ENCODE measurements at places on chromosomes 7 and 10. TPM values are rescaled to one million over a fixed set of nuclear protein-coding genes. Genes with fewer than 3 reads are reported as not detected.
A peak's percentile ranks its signal among the peaks of the same experiment; 100 is the strongest.

The KMT2C gene
- 29.9 TPM for total RNA-seq

GRCh38 chr7:1533547-1534329, 3.2 kb downstream of the MAFK start:
- no peaks in the 10 kb centered on the region for H3K27me3 ChIP-seq
- H3K4me3 ChIP-seq = no peak overlapping the region
- H3K27ac ChIP-seq = no peak overlapping the region
- no peak for DNase-seq

The DPP6 gene
- not detected for total RNA-seq

- no peaks in the 10 kb centered on the region for H3K36me3 ChIP-seq
- no peaks in the 10 kb centered on the region for H3K27me3 ChIP-seq
- peaks cover 5% of the 10 kb centered on the region for H3K4me1 ChIP-seq
- no peak overlapping the region for H3K4me3 ChIP-seq
- DNase-seq = no peak
Measured at GRCh38 chr7:111532625-111533024, 29.7 kb downstream of the IMMP2L start.

DNA sequence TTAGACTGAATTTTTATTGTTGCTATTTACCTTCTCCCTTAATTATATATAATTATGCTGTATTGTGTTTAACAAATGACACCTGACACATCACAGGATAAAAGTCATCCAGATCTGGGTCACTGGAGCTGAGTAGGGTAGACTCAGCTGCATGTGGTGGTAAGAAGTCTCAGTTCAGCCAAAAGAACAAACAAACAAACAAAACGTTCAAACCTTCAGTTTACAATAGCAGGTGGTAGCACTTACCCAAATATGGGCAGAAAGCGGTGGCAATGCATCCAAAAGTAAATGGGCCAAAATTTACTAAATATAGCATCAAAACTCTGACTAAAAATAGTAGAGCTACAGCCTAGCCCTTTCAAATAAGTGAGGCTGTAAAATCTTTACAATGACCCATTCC, 42.2 kb downstream of the ZWINT start:
- no peaks in the 10 kb centered on the region for H3K27me3 ChIP-seq
- no peak for DNase-seq
- H3K4me1 ChIP-seq = no peaks in the 10 kb centered on the region
- no peaks in the 10 kb centered on the region for H3K36me3 ChIP-seq
- H3K4me3 ChIP-seq = no peak overlapping the region

DNA sequence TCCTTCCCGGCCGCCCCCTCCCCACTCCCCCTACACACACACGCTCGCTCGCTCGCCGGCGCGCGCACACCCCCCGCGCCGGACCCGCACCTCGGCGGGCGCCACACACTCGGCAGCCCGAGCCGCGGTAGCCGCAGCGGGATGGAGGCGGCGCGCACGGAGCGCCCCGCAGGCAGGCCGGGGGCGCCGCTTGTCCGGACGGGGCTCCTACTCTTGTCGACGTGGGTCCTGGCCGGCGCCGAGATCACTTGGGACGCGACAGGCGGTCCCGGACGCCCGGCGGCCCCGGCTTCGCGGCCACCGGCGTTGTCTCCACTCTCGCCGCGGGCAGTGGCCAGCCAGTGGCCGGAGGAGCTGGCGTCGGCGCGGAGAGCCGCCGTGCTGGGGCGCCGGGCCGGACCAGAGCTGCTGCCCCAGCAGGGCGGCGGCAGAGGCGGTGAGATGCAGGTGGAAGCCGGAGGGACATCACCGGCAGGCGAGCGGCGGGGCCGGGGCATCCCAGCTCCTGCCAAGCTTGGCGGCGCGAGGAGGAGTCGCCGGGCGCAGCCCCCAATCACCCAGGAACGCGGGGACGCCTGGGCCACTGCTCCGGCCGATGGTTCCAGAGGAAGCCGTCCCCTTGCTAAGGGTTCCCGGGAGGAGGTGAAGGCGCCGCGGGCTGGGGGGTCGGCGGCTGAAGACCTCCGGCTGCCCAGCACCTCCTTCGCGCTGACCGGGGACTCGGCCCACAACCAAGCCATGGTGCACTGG, at the start of gene SORCS3:
Gene SORCS3, plus strand, starts transcription at position 104 of the 750 bp plus-strand sequence.
- 0 out of 2 replicates have a peak, but pooled peaks cover 7% of the 10 kb centered on the region for H3K4me1 ChIP-seq
- H3K27me3 ChIP-seq = peaks cover 82% of the 10 kb centered on the region
- no peaks in the 10 kb centered on the region for H3K36me3 ChIP-seq
- no peak within 1 kb of the TSS for H3K27ac ChIP-seq
- peak within 1 kb of the TSS; percentile 82 for H3K4me3 ChIP-seq

DNA sequence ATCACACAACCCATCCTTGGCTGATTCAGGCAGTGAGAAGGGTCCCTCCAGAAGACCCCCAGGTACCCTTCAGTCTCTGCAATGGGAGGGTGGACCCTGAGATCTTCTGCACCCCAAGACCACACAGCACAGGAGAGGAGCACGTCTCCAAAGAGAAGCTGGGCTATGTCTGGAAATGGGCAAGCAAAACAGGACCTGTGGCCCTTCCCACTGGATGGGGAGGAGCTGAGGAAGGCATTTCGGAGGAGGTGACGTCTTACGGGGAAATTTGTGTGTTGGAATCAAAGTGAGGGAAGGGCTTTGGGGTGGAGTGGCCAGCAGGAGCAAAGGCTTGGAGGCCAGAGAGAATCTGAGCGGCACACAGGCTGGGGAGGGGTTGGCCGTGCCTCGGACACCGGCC, 16.5 kb downstream of the GRIFIN start:
- no peak for DNase-seq
- H3K36me3 ChIP-seq = no peaks in the 10 kb centered on the region
- H3K4me3 ChIP-seq = no peak overlapping the region
- H3K4me1 ChIP-seq = no peaks in the 10 kb centered on the region
- no peaks in the 10 kb centered on the region for H3K27me3 ChIP-seq

GRCh38 chr7:42348631-42349030, 111.6 kb upstream of the GLI3 start:
- no peaks in the 10 kb centered on the region for H3K27me3 ChIP-seq
- H3K4me3 ChIP-seq = no peak overlapping the region
- no peak for DNase-seq
- H3K36me3 ChIP-seq = no peaks in the 10 kb centered on the region
- H3K4me1 ChIP-seq = peaks cover 17% of the 10 kb centered on the region

- no peaks in the 10 kb centered on the region for H3K27me3 ChIP-seq
- H3K4me3 ChIP-seq = no peak overlapping the region
- DNase-seq = no peak
- no peaks in the 10 kb centered on the region for H3K4me1 ChIP-seq
- H3K27ac ChIP-seq = no peak overlapping the region
- H3K36me3 ChIP-seq = no peaks in the 10 kb centered on the region
Measured at GRCh38 chr10:119309423-119309770, 102.0 kb downstream of the GRK5 start.

- peaks cover 56% of the 10 kb centered on the region for H3K4me1 ChIP-seq
- no peak overlapping the region for H3K4me3 ChIP-seq
- peak; percentile 37 for DNase-seq
- H3K27ac ChIP-seq = 0 out of 2 replicates have a peak overlapping the region, but pooled peaks have one; percentile 50
- H3K27me3 ChIP-seq = no peaks in the 10 kb centered on the region
Measured at GRCh38 chr7:141208539-141208938, 134.7 kb downstream of the TMEM178B start.

The CDHR3 gene
- total RNA-seq = 12.2 TPM

DNA sequence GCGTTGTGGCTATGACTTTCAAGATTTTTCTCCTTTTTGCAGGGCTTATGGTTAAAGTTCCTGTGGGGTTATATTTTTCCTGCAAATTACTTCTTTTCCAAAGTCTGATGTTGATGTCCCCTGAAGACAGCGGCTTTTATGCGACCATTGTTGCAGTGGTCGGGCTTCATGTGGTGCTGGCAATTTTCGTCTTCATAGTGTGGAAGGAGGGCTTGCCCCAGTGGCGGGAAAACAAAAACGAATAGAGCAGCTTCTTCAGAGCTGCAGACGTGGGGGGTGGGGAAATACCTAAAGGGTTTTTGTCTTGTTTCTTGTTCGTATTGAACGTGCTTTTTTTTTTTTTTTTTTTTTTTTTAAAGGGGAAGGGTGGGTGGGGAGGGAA, 53.8 kb downstream of the MCMBP start:
- no peaks in the 10 kb centered on the region for H3K27me3 ChIP-seq
- H3K4me3 ChIP-seq = peak overlapping the region; percentile 60
- peak overlapping the region; percentile 92 for H3K27ac ChIP-seq
- peaks cover 8% of the 10 kb centered on the region for H3K4me1 ChIP-seq

DNA sequence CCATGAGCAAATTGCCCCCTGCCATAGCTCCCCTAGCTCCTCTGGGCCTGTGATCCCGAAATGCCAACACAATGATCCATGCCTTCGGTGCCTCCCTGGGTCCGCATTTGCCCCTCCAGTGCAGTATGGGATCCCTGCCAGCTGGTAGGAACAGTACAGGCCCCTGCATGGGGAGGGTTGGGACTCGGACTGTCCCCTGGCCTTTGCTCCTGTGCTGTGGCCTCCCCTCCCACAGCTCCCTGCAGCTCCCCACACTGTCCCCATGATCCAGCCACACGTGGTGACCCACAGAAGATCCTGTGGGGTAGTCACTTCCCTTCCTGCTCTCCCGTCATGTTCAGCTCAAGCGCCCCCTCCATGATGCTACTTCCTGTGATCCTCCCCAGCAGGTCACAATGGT, 140.3 kb downstream of the MAPK8 start:
- no peak overlapping the region for H3K27ac ChIP-seq
- no peak for DNase-seq
- no peak overlapping the region for H3K4me3 ChIP-seq
- H3K36me3 ChIP-seq = no peaks in the 10 kb centered on the region

GRCh38 chr10:63166742-63167258, 33.7 kb downstream of the NRBF2 start:
- H3K4me3 ChIP-seq = no peak overlapping the region
- DNase-seq = peak; percentile 87
- H3K27ac ChIP-seq = no peak overlapping the region
- no peaks in the 10 kb centered on the region for H3K4me1 ChIP-seq
- peaks cover 19% of the 10 kb centered on the region for H3K36me3 ChIP-seq
